Thoracic aorta (tissue), 2 donors: ENCODE measurements at places on chromosomes 7 and 10. TPM values are rescaled to one million over a fixed set of nuclear protein-coding genes. Genes with fewer than 3 reads are reported as not detected.

Gene GALNT17
- total RNA-seq: 20.8 TPM

Gene OGDH
- total RNA-seq: 99.2 TPM

Gene SPAM1
- total RNA-seq: not detected

Gene ASZ1
- not detected for total RNA-seq

Gene MASTL
- 4.7 TPM for total RNA-seq

Gene C10orf143
- total RNA-seq: not detected

Gene CALD1
- total RNA-seq: 1,038 TPM

Gene ADRA2A
- 6.5 TPM for total RNA-seq

Gene PRRT4
- total RNA-seq: 2.2 TPM

Gene HMX3
- total RNA-seq: not detected

Gene MYPN
- total RNA-seq: not detected

Gene KLHDC10
- 24.3 TPM for total RNA-seq

Gene PPP1R17
- total RNA-seq: not detected

Gene MCU
- 15.0 TPM for total RNA-seq

Gene STRIP2
- total RNA-seq: 1.1 TPM

Gene BTBD16
- total RNA-seq: not detected

Gene BZW2
- total RNA-seq: 19.5 TPM

DNA sequence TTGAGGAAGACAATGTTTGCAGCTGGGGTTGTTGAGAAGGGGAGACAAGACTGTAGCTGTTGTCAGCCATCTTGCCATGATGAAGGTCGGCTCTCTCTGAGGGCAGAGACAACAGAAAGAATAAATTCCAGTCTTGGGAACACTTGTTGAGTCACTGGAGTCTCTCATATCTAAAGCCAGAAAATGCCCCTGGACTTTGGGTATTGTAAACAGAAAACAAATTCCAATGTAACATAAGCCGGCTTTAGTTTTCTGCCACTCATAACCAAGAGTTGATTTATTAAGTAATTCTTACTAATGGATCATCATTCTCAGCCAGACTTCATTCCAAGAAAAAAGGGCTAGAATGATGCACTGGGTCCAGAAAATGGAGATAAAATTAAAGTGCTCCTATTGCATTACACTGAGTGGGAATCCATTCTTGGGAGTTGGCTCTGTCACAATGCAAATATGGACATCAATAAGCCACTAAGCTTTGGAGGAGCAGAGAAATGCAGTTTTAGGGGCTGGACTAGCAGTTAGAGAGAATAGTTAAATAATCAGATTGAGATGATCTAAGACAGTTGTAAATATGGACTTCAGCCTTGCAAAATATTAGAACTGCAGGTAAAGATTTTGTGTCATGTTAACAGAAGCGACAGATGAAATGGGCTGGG, 78.9 kb downstream of the ADAM12 start:
- no peak for DNase-seq

DNA sequence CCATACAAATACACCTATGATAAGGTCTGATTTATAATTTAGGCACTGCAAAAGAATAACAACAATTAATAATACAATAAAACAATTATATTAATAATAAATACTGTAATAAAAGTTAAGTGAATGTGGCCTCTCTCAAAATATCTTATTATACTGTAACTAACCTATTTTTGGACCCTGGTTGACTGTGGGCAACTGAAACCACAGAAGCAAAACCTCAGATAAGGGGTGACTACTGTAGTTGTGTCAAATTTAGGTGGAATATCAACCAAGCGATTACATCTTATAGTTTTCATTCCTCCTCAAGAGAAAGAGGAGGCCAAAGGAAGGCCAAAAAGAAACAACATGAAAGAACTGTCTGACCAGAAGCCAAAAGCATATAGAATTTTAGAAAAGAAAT, 103.9 kb downstream of the SKAP2 start:
- DNase-seq: no peak

DNA sequence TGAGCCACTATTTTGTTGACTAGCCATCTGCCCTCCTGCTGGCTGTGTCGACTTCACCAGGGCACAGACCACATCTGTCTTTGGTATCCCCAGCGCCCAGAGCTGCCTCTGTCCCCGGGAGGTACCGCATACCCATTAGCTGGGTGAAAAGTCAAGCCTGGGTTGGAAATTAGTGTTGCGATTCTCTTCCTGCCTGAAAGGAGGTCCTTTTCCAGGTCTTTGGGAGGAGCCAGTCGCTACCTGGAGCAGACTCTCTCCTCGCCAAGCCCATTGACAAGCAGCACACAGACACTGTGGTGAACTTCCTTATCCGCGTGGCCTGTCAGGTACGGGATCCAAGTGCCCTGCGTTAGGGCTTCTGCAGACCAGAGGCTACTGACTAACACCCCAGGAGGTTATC, 79.4 kb downstream of the TRRAP start:
- DNase-seq: no peak

DNA sequence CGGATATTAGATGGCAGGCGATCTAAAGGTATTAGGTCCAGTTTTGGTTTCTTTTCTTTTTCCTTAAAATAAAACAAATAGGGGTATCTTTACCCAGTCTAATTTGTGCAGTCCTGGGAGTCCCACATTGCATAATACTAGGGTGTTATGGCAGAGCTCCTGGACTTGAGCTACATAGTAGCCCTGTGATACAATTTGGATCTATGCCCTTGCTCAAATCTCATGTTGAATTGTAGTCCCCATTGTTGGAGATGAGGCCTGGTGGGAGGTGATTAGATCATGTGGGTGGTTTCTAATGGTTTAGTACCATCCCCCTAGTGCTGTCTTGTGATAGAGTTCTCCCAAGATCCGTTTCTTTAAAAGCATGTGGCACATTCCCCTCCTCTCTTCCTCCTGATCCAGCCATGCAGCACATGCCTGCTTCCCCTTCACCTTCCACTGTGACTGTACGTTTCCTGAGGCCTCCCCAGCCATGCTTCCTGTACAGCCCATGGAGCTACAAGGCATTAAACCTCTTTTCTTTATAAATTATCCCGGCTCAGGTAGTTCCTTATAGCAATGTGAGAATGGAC, 141.9 kb downstream of the RPS24 start:
- no peak for DNase-seq

DNA sequence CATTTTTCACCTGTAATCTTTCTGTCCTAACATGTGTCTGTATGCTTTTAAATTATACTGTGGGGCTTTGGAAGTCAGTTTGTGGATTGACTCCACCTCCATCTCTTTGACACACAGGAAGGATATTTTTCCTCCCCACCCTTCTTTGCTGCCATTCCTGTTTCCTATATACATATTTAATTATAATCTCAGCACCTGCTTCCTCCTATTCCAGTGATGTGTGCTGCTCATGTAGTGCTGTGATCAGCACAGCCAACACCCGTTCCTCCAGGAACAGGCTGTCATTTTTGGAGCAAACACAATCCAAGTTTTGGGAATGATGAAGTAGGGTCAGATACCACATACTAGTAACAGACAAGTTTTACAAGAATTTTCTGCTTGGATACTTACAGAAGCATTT, 135.0 kb upstream of the PRPS1L1 start:
- no peak for DNase-seq

DNA sequence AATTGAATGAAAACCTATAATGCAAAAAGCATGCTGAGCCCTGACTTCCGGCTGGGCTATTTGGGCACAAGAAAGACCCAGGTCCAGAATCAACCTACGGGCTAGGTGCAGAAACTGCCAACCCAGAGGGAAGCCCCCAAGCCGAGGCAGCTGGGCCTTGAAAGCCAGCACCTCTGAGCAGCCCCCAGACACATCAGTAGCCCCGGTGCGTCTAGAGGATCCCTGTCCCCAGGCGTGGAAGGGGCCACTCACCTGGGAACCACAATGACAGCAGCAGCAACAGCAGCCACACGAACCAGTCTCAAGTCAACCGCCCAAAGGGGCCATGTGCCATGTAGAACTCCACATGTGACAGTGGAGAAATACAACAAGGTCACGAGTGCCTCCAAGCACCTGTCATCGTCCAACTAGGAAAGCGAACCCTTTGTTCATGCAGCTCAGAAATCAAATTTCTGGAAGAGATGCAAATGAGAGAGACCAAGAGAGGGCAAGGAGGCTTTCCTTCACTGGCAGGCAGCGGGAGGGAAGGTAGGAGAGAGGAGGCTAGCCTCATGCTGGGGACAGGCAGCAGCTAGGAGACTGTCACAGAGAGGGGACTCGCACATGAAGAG, 57.5 kb upstream of the CHST15 start:
- DNase-seq: no peak

DNA sequence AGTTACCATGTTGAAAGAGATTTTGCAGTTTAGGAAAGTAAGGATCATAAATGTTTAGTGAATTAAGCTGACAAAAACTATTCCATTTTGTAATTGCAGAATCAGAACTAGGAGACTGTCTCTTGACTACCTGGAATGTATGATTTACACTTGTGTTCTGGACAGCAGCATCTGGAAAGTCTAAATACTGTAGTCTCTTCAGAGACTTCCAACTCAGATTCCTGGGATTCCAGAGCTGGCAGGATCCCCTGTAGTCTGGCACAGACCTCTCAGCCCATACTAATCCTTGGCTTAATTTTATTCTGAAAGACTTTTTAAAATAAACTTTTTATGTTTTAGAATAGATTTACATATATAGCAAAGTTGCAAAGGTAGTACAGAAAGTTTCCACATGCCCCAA, 452.7 kb downstream of the DPP6 start:
- no peak for DNase-seq

DNA sequence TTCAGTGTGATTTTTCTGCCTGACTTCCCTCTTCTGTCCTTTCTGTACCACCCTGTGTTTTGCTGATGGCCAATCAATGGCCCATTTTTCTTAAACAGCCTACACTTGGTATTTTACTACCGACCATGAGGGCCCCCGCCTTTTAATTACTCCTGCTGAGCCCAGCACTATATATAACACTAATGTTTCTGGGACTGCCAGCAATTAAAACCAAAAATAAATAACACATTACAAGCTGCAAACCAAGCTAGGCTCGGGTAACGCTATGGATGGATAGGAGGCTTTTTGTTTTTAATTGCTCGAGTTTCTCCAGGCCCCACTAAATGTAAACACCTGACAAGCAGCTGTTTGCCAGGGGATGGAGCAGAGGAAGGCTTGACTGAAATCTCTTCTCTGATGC, 915.4 kb upstream of the AUTS2 start:
- DNase-seq: no peak

- DNase-seq: no peak
These were observed 37.4 kb upstream of the DUSP5 start for GRCh38 chr10:110460111-110460809.

DNA sequence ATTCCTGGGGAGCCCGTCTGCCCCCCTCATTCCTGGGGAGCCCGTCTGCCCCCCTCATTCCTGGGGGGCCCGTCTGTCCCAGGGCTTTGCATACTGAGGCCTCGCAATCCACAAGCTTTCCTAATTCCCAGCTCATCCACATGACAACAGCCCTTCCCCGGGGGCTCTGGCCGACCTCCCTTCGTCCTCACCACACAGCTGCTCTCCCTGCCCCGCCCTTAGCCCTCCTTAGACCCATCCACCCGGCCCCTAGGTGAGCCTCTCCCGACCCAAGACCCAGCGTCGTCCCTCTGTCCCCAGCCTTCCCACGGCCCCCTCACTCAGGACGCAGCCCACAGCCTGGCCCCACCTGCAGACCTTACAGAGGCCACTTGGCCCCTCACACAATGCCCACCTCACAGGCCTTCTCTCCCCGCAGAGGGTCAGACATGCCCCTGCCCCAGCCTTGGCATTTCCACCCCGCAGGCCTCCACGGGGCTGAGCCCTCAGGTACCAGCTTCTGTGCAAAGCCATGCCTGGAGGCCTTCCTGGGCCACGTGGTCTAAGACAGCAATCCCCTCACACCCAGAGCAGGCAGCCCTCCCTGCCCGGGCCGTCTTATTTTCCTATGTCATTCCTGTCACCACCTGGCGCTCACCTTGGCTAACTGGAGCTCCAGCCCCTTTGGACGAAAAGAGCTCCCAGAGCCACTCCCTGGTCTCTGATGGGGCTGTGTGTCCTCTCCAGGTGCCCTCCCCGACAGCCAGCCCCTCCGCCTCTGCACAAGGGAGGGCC, 3.5 kb upstream of the FAM20C start:
- DNase-seq: no peak

- no peak for DNase-seq
These were observed 21.2 kb downstream of the ITGB8 start for GRCh38 chr7:20351901-20352300.

- no peak for DNase-seq
These were observed 104.1 kb upstream of the FERD3L start for GRCh38 chr7:19249281-19249680.

- no peak for DNase-seq
These were observed 18.2 kb downstream of the ADCY1 start for GRCh38 chr7:45592230-45592991.
